ENCODE measurements at places on chromosomes 6 and 20.

DNA sequence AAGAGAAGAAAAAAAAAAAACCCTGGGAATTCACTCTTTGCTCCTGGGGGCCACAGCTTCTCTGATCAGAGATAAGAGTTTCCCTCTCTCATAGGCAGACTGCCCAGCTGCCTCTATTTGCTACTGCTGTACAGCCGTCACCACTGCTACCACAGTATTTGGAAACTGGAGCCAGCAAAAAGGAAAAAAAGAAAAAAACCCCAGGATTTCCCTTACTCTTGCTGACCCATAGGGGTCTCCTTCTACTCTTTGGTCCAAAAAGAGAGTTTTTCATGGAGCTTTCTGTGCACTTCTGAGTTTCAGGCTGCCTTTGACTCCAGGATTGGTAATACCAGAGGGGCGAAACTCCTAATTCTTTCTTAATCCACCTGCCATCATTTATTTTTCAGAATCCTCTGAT is 89.7 kb downstream of the MDGA1 start:
- DNase-seq: no peak

- no peak for DNase-seq
Measured at GRCh38 chr6:115551527-115551926, 509.2 kb downstream of the FRK start.

GRCh38 chr20:51759769-51760510 is 8.2 kb downstream of the ATP9A start:
- DNase-seq: no peak

GRCh38 chr6:151082079-151082478 is 157.7 kb upstream of the AKAP12 start:
- DNase-seq: no peak

DNA sequence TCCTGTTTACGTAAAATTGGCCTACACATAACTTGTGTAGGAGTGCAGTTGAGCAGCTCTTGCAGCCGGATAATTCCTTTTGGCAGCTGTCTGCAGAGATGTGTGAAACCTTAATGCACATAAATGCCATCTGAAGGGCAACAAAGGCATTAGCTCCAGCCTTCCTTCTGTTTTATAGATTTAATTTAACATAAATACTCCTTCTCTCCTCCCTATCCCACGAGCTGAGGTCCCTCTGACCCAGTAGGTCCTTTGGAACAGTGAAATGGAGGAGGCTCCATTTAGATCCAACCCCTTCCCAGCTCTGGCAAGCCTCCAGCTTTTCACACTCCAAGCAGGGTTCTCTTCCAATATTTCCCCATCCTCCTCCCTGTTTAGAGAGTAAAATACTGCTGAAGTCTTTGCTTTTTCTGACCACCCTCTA is 6.5 kb downstream of the PLEKHG1 start:
- no peak for DNase-seq

DNA sequence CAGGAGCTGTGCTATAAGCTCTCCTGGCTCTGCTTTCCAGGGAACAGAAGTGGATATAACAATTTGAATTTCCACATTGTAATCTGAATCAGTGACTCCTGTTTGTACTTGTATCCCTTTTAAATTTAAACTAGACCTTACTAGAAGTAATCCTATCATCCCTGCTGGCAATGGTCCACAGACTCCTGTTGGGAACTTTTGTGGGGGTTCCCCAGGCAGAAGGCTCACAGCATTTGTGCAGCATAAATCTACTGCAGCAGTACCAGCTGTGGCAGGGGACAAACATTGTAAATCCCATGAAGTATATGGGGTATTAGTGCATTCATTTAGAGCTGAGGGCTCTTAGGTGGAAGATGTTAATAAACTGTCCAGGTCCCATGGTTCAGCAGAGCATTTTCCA is 12.0 kb upstream of the PDCD2 start:
- no peak for DNase-seq

DNA sequence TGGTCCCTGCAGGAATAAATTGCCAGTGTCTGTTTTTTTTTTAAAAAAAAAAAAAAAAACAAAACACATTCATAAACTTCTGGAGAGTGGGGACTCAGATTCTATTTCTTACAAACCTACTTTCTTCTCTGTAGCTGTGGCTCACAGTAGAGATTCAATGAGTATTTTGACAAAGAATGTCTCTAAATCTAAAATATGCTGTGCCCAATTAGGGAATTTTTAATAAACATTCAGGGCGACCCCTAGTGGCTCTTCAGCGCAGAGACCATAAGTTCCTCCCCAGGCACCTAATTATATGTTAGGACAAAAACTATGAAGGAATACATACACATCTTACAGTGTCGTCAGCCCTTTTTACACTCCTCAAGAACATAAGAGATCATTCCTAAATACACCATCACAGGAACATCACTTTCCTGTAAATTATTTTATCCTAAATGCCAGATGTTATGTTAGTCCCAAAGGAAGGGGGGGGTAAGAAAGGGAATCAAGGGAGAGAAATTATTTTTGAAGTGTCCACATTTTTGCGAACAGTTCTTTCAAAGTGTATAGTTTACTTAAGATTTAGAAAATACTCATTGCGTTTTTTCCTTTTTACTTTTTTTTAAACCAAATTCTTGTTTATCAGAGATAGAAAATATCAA is 21.8 kb upstream of the NAA20 start:
- DNase-seq: no peak

GRCh38 chr20:46308258-46309157 is at the start of gene CDH22:
TSS of gene CDH22 (minus strand) at chr20:46308498. CDS start at chr20:46251294, 57,204 bp downstream.
- no peak for DNase-seq

- no peak for DNase-seq
Measured at GRCh38 chr6:152232501-152233151, 404.5 kb downstream of the SYNE1 start.

Measured in activated CD8-positive, alpha-beta memory T cell treated with anti-CD3 and anti-CD28 coated beads for 4 hours (primary cell).